ENCODE measurements at places on chromosomes 5 and 9. TPM values are rescaled to one million over a fixed set of nuclear protein-coding genes. Genes with fewer than 3 reads are reported as not detected.
A peak's percentile ranks its signal among the peaks of the same experiment; 100 is the strongest.

DNA sequence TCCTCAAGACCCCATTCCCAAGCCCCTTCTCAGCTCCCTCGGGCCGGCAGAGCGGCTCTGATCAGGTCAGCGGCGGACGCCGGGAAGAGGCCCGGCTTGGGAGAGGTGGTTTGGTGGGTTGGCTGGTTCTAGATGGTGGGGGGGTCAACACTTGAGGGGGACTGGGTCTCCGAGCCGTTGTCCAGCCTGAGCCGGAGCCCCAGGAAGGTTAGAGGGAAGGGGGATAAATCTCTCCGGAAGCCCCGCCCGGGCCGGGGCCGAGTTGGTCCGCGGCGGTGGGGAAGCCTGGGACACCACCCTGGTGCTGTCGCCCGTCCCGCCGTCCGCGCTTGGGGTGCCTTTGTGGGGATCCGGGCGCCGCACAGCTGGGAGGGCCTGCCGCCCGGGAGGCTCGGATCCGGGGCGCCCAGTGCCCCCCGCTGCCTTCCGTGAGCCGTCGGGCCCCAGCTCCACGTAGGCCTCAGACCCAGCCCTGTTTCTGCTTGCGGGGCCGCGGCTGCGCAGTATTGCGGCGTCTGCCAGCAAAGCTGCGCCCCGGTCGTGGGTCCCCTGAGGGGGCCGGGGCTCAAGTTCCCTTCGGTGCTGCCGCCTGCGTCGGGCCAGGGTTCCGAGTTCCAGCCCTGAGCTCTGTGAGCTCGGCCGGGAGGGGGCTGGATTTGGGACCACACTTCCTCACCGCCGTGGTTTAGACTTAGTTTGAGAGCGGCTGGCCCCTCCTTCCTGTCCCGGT is 542 bp upstream of the TRIM52 start:
- peak; percentile 79 for DNase-seq

- peak; percentile 85 for DNase-seq
Observed at GRCh38 chr5:10702040-10702629, 58.9 kb downstream of the DAP start.

DNA sequence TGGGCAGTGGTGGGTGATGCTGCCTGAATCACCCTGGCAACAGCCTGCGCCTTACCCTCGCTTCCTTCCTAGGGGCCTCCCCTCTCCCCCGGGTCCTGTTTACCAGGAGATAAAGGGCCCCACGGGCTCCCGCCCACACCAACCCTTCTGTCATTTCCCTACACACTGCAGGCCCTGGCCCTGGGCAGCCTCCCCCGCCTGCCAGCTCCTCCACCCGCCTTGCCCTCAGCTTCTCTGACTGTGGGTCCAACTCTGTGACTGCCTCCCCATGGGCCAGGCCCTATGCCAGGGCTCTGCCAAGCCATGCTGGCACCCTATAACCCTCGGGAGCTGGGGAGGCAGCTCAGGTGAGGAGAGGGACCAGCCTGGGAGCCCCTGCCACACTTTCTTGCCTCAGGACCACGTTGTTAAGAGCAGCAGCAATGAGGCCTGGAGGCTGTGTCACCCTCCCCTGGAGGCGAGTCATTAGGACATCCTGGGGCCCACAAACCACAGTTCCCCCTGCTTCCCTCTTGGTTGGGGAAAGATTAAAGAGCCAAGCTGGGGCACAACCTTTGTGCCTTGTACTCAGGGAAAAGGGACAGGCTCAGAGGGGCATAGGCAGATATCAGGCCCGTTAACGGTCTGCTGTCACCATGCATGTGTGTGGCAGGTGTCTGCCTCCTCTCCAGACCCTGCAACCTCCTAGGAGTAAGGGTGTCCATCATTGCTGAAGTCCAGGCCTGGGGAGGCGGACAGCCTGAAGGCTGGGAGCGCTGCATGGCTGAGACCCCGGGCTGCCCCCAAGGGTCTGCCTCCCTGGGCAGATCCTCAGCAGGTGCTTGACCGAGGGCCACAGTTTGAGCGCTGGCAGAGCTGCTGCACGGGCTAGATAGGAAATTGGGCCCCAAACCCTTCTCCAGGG is 2.8 kb downstream of the MGAT4B start:
- DNase-seq, result no peak

GRCh38 chr5:135289651-135290050 is 109.4 kb downstream of the MACROH2A1 start:
- DNase-seq, result no peak

GRCh38 chr5:140868721-140869554 is at the start of gene PCDHA11:
Gene PCDHA11 (plus strand): TSS chr5:140868957. CDS start chr5:140869104, 147 bp downstream.
- peak; percentile 1 for DNase-seq

GRCh38 chr5:88304356-88304755 is 35.7 kb upstream of the TMEM161B start:
- no peak for DNase-seq

DNA sequence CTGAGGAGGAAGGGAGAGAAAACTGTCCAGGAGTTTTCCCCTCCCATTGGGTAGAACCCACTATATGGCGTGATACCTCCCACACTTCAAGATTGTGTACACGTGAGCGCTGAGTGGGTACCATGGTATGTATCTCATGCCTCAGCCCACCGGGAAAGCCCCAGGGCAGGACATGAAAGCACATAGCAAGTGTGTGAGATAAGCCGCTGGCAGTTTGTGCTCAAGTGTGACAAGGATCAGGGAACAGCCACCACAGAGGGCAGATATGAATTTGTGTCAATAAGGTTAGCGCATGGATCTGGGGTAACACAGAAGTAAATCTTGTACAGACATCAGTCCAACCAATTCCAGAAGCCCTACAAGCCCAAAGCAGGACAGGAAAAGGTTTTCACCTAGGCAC is 42.6 kb upstream of the NAA35 start:
- DNase-seq, result no peak

- no peak for DNase-seq
Observed at GRCh38 chr9:89522261-89522958, 24.5 kb upstream of the SEMA4D start.

DNA sequence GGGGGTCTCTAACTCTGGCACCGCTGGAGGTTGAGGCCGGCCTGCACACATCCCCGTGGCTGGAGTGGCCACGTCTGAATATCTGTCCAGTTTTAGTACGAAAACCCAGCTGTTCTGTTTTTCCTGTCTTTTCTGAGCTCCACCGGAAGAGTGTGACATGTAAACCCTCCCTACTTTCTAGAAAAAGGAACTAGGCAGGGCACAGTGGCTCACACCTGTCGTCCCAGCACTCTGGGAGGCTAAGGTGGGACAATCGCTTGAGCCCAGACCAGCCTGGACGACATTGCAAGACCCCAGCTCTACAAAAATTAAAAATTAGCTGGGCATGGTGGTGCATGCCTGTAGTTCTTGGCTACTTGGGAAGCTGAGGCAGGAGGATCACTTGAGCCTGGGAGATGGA is 8.2 kb upstream of the PHYKPL start:
- no peak for DNase-seq

GRCh38 chr9:121573717-121574485 is 74.3 kb upstream of the GGTA1 start:
- DNase-seq, result no peak

GRCh38 chr5:177309351-177310191 is 2.1 kb downstream of the MXD3 start:
- peak; percentile 97 for DNase-seq

GRCh38 chr9:6944093-6944551 is 186.3 kb downstream of the KDM4C start:
- peak; percentile 44 for DNase-seq

DNA sequence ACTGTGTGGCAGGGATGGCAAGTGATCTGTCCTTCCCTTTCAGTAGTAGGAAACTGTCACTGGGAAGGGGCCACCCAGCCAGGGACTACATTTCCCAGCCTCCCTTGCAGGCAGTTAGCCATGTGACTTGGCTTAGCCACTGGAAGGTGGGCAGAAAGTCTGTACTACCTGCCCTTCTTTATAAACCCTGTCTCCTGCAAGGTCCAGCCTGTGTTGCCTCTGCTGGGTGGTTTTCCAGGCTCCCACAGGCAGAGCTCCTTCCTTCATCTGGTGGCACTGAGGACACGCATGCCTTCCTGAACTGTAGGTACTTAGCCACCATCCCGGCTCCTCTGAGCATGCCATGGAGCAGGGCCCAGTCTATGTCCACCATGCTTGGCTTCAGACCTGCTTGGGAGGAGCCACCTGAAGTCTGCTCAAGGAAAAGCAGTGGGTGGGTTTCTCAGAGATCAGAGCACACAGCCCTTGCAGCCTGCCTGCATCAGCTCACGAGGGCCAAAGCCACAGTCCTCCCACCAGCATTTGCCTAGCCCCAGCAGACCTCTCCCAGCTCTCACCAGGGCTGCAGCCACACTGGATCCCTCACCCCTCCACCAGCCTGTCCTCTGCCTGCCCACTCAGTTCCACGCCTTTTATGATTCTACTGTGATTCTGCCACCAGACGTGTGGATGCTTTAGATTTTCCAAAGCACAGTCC is 16.7 kb upstream of the SLC25A51 start:
- DNase-seq, result peak; percentile 19

DNA sequence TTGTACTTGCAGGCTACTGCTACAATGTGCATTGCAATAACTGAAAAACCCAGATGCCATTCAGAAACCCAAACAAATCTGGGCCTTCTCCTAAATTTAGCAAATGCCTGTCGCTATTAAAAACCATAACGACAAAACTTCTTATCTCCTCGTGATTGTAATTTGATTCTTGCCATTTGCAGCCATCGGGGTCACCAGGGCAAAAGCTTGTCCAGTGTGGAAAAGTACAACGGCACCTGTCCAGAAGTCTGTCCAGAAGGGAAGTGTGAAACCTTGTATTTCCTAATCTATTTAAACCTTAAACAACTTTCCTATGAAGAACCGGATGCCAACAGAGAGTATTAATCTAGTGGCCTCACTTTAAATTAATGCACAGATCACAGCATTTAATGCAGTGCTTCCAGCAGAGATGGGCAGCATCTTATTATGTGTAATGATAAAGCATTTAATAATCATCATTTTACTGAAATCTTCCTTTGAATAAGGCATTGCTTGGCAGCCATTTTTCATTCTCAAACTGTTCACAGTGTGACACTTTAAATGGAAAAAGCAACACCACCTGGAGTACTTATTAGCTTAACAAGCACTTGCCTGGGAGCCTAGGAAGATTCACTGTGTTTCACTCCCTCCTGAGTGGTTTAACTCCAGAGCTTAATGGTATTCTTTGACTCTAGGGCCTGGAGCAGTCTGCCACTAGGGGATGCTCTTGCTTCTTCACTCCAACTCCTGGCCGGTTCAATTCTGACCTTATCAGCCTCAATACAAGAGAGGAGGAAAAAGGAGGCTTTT is 4.9 kb upstream of the C7 start:
- peak; percentile 76 for DNase-seq

- no peak for DNase-seq
Observed at GRCh38 chr5:54570916-54571315, 53.4 kb downstream of the SNX18 start.

DNA sequence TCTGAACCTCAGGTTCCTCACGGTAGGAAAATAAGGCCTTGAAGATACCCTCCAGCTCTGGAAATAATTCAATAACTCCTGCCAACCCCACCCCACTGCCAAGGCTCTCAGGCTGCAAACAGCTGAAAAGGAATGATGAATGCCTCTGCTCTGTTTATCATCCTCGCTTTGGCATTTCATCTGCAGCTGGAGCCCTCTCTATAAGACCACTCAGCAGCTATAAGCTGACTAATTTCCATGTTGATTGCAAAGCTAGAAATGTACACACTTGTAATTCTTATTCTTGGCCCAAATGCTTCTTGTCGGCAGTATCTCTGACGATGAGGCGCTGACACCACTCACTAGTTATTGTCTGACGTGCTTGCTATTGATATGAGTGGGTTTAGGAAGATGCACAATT is 408.4 kb upstream of the NMUR2 start:
- peak; percentile 7 for DNase-seq

DNA sequence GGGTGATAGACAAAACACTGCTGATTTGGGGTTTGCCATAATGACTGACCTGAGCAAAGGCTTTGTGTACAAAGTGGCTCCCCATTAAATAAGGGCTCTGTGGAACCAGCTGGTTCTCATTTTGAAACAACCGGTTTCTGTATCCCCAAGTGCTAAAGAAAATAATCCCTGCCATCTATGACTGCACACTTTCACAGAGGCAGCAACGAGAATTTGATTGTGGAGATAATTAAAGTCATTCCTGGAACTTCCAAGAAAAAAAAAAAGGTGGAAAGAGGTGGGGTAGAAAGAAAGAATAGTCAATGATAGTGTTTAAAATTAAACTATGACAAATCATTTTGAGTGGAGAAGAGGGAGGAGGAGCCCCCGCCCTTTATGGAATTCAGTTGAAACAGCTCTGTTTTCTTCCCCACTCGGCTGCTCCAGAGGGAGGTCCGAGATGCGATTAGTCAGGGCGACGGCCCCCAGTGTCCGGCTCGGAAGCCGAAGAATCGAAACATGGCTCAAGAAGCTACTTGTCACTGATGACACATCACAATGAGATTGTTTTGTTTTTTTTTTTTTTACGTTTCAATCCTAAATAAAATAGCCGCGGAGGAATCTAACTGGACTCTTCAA is 38.4 kb downstream of the EBF1 start:
- peak; percentile 73 for DNase-seq

- DNase-seq, result no peak
Observed at GRCh38 chr9:97322105-97322504, 14.6 kb downstream of the CCDC180 start.

DNA sequence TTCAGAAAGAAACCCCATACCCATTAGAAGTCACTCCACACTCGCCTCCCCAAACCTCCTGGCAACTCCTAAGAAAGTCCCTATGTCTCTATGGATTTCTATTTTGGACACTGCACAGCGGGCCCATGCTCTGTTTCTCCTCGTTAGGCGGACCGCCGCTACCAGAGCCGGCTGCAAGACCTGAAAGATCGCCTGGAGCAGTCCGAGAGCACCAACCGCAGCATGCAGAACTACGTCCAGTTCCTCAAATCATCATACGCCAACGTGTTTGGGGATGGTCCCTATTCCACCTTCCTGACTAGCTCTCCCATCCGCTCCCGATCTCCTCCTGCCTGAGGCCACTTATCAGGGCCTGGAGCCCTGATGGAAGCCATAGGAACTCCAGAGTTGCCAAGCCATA is 4.6 kb upstream of the GLE1 start:
- no peak for DNase-seq

GRCh38 chr5:7869474-7870136 is 657 bp downstream of the MTRR start:
- DNase-seq, result no peak

- no peak for DNase-seq
Observed at GRCh38 chr5:169566202-169566601, 17.4 kb upstream of the SPDL1 start.

GSN gene
- total RNA-seq, result 1,228 TPM

SAXO1 gene
- not detected for total RNA-seq

ARHGEF39 gene
- total RNA-seq, result not detected

S100Z gene
- not detected for total RNA-seq

IFNA7 gene
- not detected for total RNA-seq

RASGRF2 gene
- not detected for total RNA-seq

ZNF608 gene
- 41.1 TPM for total RNA-seq

FAM153A gene
- 0.19 TPM for total RNA-seq

NNT gene
- total RNA-seq, result 190 TPM

PCDHAC1 gene
- 0.05 TPM for total RNA-seq

CXCL14 gene
- not detected for total RNA-seq

SPINK13 gene
- not detected for total RNA-seq

ACOT12 gene
- not detected for total RNA-seq

OR1Q1 gene
- not detected for total RNA-seq

TAF11L5 gene
- total RNA-seq, result not detected

Data from myocyte (in vitro differentiated cells).